Daoy (cell line): ENCODE measurements at places on chromosomes 12 and 14. TPM values are rescaled to one million over a fixed set of nuclear protein-coding genes. Genes with fewer than 3 reads are reported as not detected.

Gene RDH16
- total RNA-seq: 0.11 TPM in 1 of 2 replicates, not detected in the other

Gene IFNG-AS1
- not detected in 2 replicates for total RNA-seq

DNA sequence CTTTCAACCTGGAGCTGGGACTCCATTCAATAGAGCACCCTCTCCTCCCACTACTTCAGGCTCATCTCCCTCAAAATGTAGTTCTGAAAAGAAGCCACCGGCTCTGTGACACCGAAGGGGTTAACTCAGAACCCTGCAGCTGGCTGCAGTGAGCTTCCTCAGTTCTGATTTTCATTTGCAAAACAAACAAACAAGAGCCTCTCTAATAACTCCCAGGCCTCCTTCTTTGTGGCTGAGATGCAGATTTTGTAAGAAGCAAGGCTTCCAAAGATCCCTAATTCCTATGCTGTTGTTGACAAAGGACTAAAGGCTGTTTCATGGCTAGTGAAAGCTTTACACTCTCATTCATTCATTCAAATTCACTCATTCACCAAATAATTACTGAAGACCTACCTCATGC lies 333.4 kb upstream of the TBX3 start:
- DNase-seq: no peak

- no peak for DNase-seq
Observed at GRCh38 chr12:98724384-98725155, 79.5 kb downstream of the APAF1 start.

Gene GNG2
- total RNA-seq: 8.6 and 10.2 TPM in 2 replicates

DNA sequence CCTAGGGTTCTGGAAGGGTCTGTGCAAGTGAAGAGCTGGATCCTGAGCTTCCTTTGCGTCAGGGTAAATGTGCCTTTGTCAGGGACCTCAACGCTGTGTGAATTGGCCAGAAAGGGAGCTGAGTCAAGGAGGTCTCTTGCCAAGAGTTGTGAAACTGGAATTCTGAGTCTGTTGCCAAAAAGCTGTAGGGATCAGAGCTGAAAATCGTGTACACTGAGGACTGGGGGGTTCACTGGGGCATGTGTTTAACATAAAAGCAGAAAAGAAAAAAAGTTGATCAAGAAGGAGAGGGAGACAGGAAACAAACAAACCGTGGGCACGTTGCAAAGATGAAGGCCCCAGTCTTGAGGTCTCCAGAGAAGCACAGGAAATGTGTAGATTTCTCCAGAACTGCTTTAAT lies 1081.5 kb downstream of the VRK1 start:
- no peak for DNase-seq

Gene KCNK13
- total RNA-seq: 0.23 and 0.60 TPM in 2 replicates
